Fibroblast of pulmonary artery (primary cell): ENCODE measurements at places on chromosomes 6 and 20.
A peak's percentile ranks its signal among the peaks of the same experiment; 100 is the strongest.

DNA sequence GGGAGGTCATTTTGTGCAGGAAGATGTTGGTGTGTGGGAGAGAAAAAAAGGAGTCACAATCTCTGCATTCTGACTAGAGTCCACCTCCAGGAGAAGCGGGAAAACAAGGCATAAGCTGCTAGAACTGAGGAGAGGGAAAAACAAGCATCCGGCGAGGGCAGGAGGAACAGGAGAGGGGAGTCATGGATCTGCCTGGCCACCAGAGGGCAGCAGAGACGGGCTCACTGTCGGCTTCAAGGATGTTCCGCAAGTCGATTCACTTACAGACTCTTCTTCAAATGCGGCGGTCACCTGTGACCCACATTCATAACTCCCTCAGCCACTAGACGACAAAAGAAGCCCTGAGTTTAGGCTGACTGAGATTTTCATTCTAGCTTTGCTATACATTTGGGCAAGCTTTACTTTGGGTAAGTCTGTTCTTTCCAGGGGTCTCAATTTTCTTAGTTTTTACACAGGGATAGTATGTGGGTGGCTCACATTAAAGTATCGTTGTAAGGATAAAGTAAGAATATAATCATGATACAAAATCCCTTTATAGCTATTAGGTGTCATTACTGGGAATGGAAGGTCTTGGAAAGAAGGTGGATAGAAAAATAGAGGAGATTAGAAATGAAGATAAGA is 6.6 kb upstream of the BTNL2 start:
- peak; percentile 84 for DNase-seq

GRCh38 chr6:135479601-135480000 is 17.9 kb downstream of the AHI1 start:
- DNase-seq, result no peak

DNA sequence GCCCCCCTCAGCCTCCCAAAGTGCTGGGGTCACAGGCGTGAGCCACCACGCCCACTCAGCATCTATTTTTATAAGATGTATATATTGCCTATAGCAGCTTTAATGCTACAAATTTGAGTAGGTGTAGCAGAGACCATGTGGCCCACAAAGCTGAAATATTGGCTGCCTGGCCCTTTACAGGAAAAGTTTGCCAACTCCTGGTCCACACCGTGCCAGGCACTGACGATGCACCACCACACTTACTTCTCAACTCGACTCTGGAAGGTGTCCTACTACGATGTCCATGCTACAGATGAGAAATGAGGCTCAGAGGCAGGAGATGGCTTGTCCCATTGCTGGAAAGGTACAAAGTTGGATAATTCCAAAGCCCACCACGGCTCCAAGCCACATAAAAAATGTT is 17.2 kb upstream of the SRSF6 start:
- DNase-seq, result no peak

- no peak for DNase-seq
Observed at GRCh38 chr20:58303547-58303946, 6.0 kb upstream of the RAB22A start.

DNA sequence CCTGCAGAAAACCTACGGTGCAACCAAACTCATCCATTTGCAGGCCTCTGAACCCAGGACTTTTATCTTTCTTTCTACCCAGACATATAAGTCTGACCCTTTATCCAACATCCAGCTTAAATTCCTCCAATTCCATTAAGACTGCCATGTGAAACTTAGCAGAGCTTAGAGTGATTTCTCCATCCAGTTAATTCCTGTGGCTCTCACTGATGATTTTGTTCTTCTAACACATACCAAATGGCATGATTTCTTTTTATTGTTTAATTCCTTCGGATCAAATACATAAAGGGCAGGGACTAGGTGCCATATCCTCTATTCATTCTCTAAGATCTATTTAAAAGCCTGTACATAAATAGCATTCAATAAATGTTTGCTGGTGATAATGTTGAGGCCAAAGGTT is 92.9 kb downstream of the TASP1 start:
- DNase-seq, result no peak

GRCh38 chr6:4460586-4461475 is 315.4 kb upstream of the CDYL start:
- DNase-seq, result peak; percentile 78

DNA sequence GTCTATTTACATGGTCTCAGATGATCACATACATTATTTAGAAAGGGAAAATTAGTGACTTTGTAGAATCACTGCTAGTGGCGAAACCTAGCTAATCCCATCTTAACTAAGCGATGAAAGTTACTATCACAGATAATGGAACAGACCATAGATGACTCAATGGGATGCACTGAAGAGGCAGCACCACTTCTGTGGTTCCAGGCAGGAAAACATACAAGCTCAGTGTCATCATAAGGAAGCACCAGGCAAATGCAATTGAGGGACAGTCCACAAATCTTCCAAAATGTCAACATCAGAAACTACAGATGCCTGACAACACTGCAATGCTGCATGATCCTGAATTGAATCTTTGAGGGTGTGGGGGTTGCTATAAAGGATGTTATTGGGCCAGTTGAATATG is 15.9 kb upstream of the SNAI1 start:
- DNase-seq, result no peak

DNA sequence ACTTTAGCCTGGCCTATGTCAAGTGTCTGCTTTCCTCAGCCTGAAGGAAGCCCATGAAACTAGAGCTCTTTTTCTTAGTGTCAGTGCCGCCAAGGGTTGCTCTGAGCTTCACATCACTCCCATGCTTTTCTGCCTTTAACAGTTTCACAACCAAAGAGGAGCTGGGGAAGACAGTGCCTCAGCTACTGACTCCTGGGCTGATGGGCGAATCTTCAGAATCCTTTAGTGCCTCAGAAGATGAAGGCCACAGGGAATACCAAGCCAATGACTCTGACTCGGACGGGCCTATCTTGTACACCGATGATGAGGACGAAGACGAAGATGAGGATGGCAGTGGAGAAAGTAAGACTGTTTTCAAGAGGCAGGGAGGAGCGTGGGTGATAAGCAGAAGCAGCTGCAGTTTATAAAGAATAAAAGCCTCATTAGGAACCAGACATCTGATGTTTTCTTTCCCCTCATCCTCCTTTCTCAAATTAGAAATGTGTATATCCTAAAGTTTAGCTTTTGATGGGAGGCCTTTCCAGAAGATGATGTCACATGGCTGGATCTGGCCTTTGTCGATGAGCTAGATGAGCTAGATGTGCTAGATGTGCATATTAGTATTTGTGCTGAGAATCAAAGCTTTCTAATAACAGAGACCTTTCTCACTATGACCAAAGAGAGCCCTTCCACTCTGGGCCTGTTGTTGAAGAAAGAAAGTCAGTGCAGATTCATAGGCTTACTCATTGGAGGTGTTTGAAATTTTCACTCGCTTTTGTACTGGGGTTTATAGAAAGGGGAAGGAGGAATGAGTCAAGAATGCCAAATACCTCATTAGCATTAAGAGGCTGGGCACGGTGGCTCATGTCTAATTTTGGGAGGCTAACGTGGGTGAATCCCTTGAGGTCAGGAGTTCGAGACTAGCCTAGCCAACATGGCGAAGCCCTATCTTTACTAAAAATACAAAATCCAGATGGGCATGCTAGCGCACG is 70.7 kb upstream of the LTV1 start:
- DNase-seq, result no peak

- no peak for DNase-seq
Observed at GRCh38 chr6:41705311-41705995, 30.0 kb downstream of the TFEB start.

DNA sequence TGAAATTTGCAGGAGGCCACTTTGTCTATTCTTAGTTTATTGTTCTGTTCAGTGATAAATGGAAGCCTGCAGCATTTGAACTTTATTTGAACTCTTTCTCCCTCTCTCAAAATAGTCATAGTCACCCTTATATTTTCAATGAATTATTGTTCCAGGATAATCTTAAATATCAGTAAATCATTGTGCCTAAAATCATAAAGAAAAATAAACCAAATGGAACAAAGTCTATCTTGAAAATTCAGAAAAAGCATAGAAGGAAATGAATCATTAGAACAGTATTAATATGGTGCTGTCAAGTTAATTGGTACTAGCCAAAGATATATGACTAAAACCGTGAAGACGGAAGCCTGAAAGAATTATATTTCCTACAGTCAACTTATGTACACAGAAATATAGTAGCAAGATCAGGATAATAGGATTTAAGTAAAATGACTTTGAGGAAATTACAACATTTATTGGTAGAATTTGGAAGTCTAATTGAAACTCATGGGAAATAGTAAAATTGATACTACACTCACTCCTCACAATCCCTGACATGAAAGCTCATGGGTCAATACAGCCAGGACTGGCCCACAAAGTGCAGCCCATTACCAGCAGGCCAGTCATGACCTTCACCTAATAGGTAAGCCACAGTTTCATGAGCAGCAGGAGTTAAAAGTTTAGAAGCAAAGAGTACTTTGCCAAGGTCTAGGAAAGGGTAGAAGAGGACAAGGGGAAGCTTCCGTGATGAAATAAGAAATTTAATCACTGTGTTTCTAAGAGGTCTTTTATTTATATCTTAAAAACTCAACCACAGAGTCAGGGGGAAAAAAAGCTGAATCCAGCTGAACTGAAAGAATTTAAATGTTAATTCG is 119.9 kb upstream of the ENPP5 start:
- peak; percentile 4 for DNase-seq

DNA sequence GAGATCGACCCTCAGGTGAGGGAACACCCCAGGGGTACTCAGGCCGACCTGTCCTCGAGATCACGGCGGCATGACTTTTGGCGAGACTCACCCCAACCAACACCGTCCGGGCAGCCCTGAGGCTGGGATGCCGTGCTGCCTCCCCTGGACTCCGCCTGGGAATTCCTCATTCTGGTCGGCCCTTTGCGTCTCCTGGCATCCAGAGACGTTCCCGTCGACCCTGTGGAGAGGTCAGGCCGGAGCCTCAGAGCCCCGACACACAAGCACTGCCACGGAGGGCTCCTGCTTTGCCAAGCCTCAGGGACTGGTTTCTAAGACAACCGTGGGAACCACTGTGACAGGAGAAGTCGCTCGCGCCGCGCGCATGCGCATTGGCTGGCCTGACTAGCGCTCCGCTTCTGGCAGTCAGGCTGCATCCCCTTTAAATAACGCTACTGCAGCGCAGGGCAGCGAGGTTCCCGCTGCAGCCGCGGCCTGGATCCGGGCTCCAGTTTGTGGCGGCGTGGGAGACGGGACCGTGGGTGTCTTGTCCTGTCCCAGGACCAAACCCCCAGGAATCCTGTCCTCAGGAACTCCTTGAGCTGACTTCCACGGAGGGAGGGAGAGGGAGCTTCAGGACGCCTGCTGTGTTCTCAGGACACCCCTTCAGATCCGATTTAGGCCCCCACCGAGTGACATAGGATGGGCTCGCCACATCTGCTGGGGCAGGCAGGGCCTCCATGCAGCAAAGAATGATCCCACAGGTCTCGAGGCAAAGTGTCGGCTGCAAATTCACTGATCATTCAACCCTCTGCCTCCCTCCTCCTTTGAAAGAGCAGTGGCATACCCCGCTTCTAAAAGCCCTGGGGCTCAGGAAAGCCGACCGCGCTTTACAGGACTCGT is 163.2 kb upstream of the ZNF337 start:
- peak; percentile 61 for DNase-seq

DNA sequence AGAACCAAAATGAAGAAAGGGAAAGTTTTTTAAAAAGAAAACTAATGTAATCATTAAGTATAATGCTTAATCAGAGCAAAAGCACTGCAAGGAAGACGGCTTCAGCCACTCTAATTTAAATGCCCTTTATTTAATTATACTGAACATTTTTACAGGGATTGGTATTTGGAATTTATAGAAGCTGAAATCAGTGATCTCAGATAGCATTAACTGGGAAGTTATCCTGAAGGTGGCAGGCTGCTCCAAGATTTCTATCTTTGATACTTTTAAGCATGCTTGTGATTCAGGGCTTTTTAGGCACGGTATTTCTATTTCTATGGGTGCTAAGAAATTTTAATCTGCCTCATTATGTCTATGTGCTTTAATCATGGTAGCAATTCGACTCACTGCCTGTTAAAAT is 1.3 kb upstream of the NDUFAF4 start:
- peak; percentile 67 for DNase-seq

DNA sequence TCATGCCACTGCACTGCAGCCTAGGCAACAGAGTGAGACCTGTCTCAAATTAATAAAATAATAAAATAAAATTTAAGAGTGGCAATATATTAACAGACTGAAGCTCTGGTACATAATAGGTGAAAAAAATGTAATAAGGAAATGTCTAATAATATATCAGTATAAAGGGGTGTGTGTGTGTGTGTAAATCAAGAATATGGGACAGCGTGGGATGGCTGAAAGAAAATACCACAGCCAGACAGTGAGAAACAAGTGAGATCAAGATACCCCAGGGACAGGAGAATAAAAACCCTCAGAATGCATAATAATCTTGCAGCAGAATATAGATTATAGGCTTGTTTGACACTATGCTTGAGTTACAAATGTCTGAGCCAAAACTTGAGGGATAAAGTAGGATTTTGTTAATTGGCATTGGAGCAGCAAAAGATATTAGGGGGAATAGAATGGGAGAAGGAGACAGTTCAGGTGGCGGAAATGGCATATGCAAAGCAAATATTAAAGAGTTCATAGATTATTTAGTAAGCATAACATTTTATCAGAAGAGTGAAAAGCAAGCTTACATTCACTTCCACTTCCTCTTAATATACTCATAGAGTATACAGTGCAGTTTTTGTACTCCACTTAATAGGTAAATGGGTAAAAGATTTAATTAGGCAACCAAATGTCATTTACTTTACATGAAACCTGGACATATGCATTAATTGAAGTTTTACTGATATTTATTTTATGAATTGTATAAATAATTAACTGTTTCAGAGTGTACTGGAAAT is 398.5 kb upstream of the GJE1 start:
- DNase-seq, result no peak

DNA sequence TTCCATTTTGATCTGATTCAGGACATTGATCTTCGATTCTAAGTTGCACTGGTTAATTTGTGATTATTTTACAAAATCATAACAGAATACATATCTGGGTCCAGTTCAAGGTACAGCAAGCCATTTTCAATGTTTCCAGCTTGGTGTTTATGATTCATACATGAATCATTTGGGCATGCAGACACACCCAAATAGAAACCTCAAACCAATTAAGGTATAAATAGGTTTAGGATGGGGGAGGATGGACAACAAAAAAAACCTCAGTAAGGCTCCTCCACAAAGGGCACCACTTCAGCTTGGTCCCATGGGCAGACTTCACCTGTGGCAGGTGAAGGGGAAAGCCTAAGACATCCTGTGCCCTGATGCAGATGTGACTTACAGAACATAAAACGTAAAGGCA is 192.7 kb downstream of the KHDC1L start:
- DNase-seq, result peak; percentile 6

- DNase-seq, result no peak
Observed at GRCh38 chr20:46331611-46332361, 23.5 kb upstream of the CDH22 start.

GRCh38 chr20:32979201-32979998 is 24.8 kb downstream of the SUN5 start:
- DNase-seq, result no peak

DNA sequence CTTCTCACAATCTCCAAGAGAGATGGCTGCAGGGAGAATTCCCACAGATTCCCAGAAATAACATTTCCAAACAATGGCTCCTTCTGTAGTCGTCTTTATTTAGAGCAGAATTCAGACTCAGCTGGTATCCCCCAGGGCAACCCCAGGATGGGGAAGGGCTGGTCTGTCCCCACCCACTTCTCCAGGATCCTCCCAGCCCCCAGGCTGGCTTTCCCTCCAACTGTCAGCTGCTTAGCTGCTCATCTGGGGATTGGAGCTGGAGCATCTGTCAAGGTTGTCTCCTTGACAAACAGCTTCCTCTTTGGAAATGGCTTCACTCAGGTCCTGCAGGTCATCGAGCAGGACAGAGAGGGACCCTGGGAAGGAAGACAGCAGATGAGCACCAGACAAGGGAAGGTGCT is 3.5 kb upstream of the PSORS1C2 start:
- DNase-seq, result no peak

GRCh38 chr20:18742841-18743240 is 70.7 kb upstream of the SCP2D1 start:
- no peak for DNase-seq
